Left ventricle myocardium inferior (tissue), 1 donor: ENCODE measurements at places on chromosomes 11 and 22. TPM values are rescaled to one million over a fixed set of nuclear protein-coding genes. Genes with fewer than 3 reads are reported as not detected.

The FGF3 gene
- not detected for total RNA-seq

The NXPE1 gene
- total RNA-seq: not detected

The MOV10L1 gene
- total RNA-seq: 0.49 TPM

The ANGPTL5 gene
- 1.3 TPM for total RNA-seq

DNA sequence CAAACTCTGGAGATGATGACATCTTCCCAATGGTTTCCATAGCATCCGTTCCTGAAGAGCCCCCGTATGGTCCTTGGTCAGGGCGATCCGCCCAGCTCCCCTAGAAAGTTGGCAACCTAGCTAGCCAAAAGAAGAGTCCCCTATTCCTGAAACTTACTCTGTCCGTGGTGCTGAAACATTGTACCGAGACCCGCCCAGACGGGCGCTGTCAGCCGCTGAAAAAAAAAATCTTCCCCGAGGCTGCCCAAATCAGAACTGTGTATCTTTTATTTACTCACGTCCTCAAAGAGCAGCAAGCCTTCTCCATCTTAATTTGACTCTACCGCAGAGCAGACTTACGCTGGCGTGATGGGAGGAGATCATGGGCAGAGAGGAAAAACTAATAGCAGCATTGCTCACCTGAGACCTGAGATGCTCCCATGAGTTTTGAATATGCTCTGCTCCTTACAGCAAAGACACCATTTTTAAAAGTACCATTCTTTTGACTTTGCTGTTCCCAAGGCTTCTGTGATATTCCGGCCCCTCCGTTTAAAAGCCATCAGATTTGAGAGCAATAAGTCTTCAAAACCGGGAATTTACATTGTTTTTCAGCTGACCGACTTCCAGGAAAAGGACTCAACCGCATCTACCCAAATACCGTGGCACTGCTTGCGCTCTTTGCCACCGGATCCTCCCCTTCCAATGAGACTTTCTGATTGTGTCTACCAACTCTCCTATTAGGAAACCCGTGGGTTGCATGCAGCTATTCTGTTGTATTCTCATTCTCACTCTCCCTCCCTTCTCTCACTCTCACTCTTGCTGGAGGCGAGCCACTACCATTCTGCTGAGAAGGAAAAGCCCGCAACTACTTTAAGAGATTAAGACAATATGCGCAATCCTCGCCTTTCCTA is at the start of gene SLC17A6:
SLC17A6 (plus strand) TSS at position 786 of the 890 bp plus-strand sequence. CDS start 153 bp downstream, outside the sequence.
- no peak for DNase-seq

GRCh38 chr11:20369826-20370225 is 6.3 kb downstream of the HTATIP2 start:
- DNase-seq: no peak

DNA sequence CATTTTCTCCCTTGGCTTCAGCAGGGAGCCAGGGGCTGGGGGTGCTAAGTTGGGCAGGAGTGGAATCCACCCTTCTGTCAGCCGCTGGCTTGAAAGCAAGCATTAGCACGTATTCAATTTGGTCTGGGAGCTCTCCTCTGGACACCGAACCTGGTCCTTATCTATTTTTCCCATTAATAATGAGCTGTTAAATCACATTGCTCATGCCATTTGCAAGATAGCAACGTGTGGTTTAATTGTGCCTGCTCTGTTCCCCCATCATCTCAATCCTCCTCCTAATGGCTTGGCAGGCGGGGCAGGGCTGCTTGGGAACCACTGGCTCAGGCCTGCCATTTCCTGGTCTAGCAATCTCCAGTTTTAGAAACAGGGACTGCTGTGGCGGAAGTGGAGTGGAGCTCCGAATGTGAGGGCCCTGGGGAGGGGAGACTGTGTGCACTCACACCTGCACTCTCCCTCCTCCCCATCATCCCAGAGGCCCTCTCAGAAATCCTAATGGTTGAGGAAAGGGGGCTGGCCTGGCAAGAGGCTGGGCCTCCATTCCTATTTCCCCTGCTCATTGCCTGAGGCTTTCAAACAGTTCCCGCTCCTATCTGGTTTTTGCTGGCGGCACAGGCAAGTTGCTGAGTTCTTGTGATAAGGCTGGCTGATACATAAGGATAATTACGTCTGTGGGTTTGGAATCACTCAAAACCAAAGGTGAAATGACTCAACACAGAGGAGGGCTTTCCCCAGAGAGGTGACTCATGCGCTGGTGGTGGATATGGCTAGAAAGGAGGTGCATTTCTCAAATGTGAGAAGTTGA is 201.2 kb upstream of the E2F8 start:
- peak; percentile 27 for DNase-seq

DNA sequence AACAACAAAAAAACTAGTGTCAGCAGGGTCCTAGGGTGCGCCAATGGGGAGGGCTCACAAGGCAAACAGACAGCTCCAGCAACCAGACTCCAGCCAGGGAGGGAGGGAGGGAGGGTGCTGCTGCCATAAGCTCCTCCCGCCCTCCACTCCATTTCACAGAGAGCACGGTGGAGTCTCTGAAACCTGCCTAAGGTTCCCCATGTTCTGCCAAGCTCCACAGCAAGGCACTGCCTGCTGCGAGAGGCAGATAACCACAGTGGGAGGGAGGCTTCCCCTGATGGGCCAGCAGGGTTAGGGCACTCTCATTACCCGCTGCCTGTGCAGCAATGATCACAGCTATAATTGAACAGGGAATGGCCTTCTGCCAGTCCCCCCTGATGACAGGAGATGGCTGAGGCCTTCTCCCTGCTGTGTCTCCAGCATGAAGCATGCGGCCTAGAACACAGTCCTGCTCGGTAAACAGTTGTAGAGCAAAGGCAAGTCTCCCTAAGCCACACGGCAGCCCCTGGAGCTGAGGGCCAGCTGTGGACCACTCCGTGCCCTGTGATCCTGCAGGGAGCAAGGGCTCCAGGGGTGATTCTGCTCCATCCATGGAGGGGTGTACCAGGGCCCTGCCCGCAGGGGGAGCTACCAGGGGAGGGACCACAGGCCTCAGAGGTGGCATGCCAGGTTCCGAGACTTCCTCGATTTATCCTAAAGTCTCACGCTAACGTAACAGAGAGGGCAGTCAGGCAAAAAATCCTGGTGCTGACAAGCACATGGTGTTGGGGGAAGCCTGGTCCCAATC is 42.9 kb downstream of the PC start:
- DNase-seq: no peak

GRCh38 chr11:76307978-76308747 is 72.8 kb downstream of the THAP12 start:
- no peak for DNase-seq

- DNase-seq: peak; percentile 86
Measured at GRCh38 chr22:38176170-38176741, 5.4 kb downstream of the PLA2G6 start.

DNA sequence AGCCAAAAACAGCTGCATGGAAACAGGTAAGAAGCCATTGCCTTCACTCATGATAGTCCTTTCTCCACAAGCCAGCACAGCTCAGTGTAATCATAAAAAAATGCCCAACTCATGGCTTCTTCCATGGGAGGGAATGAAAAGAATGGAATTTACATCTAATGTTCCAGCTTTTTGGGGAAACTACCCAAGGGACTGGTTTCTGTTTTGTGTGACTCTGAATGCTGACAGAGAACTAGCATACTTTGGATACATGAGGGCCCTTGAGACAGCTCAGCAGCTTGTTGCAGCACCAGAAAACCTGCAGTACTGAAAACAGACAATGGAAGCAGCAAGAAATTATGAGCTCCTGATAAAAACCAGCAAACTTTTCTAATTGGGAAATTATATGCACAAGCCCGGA is 24.2 kb upstream of the HORMAD2 start:
- DNase-seq: no peak

- DNase-seq: no peak
Measured at GRCh38 chr11:99920956-99921355, 766.1 kb upstream of the ARHGAP42 start.

DNA sequence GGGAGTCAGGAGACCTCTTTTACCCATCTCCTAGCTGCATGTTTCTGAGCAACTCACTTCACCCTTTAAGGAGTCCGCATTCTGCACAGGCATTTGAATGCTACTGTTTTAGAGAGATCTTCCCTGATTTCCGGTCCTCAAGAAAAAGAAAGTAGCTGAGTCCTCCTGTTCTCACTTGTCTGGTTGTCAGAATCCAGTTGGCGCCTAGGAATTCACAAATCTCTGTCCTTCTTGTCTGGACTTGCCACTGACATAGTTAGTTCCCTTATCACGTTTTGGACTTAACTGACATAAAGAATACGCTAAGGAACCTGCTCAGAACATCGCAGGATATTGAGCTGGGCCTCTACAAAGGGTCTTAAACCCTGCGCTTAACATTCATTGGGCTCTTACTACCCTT is 61.3 kb upstream of the OR5P2 start:
- DNase-seq: no peak
